CD4-positive, alpha-beta T cell (primary cell): ENCODE measurements at places on chromosomes 12 and 14.

DNA sequence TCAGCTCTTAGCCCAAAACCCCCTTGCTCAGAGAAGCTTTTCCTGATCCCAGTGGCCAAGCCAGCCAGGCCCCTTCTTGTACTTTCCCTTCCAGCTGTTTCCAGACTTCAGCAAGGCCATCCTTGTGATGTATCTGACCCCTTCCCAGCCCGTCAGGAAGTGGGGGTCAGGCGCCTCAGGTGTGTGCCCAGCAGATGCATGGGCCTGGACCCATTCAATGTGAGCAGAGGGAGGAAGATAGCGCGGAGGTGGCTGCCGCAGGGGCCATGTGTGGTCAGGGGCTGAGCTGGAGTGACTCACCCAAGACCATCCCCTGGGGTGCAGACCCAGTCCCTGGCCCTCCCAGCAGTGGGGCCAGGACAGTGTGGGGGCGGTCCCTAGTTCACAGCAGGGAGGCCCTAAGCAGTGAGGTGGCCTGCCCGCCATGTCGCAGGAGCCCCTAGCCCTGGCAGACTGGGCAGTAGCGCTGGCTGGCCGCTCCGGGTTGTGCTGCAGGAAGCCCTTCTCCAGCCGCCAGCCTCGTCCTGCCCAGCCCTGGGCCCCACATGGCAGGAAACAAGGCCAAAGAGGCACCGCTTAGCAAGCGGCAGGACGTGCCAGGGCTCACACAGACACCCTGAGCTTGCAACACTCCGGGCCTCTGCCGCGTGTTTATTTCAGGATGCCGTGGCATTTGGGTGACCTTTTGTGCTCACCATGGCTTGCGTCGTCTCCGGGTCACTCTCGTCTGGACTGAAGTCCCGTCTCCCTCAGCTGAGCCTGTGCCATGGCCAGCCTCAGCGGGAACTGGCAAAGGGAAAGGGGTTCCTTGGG is 12.0 kb downstream of the ADSS1 start:
- DNase-seq = no peak

DNA sequence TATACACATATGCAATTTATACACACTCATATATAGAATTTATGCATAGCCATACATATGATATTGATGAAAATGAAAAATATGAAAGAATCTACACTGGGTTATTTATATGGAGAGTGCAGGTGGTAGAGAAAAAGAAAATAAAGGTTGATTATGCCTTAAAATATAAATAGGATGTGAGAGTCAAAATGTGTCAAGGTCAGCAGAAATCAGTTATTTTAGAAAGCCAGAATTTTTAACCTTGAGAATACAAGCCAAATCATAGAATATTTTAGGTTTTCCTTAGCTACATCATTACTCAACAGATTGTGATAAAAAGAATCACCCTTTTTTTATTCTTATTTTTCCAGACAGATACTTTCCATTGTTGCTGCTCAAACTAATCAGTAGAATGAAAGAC is 146.2 kb downstream of the SLC6A15 start:
- DNase-seq = no peak

DNA sequence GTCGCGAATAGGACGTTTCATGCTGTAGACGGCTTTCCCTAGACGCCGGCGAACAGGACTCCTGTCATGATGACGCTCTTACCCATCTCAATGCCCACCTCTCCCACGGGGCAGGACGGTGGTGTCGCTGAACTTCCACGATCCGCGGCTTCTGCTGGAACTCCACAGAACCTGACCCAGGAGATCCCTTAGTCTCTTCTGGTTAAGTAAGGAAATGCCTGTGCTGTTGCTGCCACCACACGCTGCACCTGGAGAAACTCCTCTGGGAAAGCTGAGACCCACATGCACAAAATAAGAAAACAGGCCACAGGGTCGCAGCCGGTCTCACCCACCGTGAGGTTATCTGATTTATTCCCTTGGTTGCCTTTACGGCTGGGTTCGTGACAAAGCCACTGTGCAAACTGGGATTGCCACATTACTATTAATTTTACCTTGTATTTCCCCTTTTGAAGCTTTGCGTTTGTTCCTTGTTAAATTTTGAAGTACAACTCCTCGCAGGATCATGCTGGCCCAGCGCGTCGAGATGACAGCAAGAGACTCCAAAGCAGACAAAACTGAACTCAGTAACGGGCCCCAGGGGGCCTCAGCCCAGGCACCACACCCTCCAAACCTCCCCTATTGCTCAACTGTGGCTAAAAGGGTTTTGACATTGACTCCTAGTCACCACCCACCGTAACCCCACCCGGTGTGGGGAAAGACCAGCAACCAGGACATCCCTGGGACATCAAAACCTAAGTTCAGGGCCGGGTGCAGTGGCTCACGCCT is 9.2 kb upstream of the MMP17 start:
- no peak for DNase-seq

GRCh38 chr12:8508910-8509841 is 4.1 kb upstream of the CLEC4D start:
- DNase-seq = no peak

DNA sequence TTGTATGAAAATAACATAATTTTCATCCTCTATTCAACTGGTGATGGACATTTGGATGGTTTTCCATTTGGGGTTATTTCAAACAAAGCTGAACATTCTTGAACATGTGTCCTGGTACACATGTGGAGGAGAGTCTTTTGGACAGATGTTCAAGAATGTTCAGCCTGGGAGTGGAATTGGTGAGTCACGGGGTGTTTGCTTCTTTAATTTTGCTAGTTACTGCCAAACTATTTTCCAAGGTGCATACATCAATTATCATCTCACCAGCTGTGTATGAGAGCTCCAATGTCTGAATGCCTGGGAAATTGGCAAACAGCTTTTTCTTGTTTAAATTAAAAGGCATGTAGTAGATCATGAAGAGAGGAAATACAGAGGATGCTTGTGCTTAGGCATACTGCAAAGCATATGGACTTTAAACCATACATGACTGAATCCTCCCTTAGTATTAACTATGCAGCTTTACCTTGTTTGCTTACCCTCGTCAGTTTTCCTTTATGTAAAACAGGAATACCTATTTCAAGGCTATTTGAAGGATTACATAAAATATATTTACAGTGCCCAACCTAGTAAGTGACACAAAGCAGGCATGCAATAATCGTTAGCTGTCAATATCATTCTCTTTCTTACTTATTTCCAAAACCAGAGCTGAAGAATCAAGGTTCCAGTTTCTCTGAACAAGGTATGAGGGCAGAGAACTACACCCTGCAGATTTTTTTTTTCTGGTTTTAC is 152.1 kb downstream of the ITPR2 start:
- no peak for DNase-seq

GRCh38 chr14:36675581-36675980 is 13.9 kb downstream of the PAX9 start:
- DNase-seq = no peak

DNA sequence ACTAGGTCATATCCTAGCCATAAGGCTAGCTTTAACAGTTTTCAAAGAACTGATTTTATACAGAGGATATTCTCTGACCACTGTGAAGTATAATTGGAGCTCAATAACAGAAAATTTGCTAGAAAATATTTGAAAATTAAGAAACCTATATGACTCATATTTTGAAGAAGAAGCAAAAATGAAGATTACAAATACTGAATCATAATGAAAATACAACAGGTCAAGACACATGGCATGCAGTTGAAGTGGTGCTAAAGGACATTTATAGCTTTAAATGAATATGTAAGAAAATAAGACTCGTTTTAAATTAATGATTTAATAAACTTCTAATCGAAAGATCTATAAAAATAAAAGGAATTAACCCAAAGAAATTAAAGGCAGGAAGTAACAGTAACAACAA is 1234.6 kb downstream of the SLC16A7 start:
- DNase-seq = no peak

GRCh38 chr12:10339053-10339840 is 31.6 kb downstream of the KLRD1 start:
- DNase-seq = no peak

DNA sequence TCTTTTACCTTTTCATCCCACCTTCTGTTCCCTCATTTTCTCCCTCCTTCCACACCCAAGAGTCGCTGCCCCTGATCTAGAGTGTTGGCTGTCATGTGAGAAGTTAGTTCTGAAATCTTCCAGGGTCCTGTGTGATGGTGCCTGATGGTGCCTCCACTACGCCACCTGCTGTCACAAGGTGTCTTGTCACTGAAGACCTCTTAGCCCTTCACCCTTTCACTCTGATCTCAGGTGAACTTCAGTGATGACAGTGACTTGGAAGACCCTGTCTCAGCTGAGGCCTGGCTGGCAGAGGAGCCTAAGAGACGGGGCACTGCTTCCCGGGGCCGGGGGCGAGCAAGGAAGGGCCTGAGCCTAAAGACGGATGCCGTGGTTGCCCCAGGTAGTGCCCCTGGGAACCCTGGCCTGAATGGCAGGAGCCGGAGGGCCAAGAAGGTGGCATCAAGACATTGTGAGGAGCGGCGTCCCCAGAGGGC is 7.6 kb upstream of the PFDN5 start:
- peak; percentile 78 for DNase-seq

GRCh38 chr14:35808076-35808637 is 938 bp downstream of the RALGAPA1 start:
- peak; percentile 53 for DNase-seq

GRCh38 chr12:25500651-25501050 is 52.4 kb downstream of the LMNTD1 start:
- no peak for DNase-seq

GRCh38 chr14:69066396-69067171 is 86.3 kb downstream of the DCAF5 start:
- DNase-seq = no peak

- DNase-seq = no peak
These were observed 659 bp downstream of the TRAFD1 start for GRCh38 chr12:112126000-112126438.

GRCh38 chr12:118102609-118103008 is 1.2 kb downstream of the VSIG10 start:
- no peak for DNase-seq

DNA sequence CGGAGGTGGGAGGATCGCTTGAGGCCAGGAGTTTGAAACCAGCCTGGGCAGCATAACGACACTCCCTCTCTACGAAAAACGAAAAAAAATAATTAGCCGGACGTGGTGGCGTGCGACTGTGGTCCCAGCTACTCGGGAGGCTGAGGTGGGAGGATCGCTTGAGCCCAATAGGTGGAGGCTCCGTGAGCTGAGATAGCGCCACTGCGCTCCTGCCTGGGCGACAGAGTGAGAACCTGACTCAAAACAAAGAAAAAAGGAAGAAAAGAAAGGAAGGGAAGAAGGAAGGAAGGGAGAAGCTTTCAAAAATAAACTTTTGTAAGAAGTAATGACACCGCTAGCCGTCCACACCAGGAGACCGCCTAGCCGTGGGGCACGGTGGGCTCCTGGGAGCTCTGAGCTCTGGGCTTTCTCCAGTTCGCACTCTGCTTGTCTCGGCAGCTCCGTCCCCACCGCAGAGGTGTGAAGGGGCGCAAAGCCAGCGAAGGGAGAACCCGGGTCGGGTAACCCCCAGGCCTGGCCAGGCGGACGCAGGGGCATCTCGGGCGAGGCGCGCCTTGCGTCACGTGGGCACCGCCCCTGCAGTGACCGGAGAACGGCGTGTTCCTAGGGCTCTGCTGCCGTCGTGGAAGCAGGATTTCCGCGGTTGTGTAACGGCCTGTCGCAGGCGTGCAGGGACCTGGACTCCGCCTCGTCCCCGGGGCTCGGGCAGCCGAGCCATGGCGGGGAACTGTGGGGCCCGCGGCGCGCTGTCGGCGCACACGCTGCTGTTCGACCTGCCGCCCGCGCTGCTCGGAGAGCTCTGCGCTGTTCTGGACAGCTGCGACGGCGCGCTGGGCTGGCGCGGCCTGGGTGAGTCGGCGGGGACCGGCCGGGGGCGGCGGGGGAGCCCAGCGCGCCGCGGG is at the start of gene IRAK3:
Gene IRAK3 (plus strand): TSS at position 631 of the 902 bp plus-strand sequence. CDS start 86 bp downstream, at position 717.
- peak; percentile 9 for DNase-seq

DNA sequence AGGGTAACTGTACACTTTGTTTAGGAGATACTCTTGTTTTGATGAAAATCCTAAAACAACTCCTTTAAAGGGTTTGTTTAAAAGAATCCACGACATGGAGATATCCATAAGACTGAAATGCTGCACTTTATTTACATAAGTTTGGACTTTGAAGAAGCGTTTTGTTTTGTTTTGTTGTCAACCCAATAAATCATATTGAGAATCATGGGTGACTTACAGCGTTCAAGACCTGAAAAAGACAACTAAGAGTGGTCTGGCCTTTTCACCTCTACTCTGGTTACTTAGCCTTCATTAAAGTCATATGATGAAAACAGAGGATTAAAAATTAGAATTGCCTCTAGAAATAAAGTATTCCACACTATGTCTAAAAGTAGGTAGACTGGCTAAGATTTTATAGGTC is 234.8 kb downstream of the ADAMTS20 start:
- DNase-seq = no peak

- DNase-seq = no peak
These were observed 117.2 kb upstream of the DNM1L start for GRCh38 chr12:32561931-32562341.

DNA sequence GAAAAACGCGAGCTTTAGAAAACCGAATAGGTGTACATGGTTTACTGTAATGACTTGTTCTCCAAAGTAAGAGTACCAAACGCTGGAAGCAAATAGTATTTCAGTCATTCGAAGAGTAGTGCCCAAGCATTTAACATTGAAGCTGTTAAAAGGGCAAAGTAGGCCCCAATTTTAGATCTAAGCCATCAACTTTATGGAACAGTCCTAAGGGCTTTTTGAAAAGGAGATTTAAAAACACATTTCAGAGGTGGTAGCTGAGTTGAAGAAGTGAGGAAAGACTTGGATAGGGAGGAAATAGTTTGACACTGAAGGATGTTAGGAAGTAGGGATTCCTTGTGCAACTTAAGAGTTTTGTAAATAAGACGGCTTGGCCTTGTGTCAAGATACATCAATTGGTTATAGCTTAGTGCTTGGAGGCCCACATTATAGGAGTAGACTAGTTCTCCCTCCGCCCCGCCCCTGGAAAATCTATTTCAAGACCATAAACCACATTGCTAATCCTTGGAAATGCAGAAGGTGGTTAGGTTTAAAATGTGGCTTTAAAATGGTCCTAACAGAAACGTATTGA is 783 bp upstream of the TUBA1B start:
- DNase-seq = no peak

DNA sequence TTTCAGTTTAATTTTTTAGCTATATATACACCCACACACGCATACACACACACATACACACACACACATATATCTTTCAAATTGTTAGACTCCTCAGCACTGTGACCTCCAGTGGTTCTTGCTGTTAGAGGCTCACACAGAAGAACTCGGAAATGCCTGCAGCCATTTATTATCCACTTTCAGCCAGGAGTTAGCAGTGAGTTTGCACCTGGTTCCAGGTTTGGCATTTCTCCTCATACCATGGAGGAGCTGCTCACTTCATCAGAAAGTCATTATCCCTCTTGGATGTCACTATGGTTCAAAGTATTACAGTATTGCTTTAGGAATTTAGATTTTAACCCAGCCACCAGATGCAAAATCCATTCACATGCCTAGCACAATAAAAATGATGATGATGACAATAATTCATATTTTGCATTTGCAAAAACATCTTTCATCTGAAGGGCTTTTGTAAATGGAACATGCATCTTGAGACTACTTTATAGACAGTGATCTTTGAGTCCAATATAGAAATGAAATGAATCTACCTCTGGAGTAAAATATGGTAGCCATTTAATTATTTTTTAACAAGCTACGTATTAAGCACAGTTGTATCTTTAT is 42.3 kb downstream of the NPAS3 start:
- no peak for DNase-seq
